NCI-H774 (cell line): ENCODE measurements at places on chromosomes 13 and 19.
A peak's percentile ranks its signal among the peaks of the same experiment; 100 is the strongest.

- peak; percentile 52 for DNase-seq
Observed at GRCh38 chr19:10193790-10194499, 808 bp downstream of the DNMT1 start.

DNA sequence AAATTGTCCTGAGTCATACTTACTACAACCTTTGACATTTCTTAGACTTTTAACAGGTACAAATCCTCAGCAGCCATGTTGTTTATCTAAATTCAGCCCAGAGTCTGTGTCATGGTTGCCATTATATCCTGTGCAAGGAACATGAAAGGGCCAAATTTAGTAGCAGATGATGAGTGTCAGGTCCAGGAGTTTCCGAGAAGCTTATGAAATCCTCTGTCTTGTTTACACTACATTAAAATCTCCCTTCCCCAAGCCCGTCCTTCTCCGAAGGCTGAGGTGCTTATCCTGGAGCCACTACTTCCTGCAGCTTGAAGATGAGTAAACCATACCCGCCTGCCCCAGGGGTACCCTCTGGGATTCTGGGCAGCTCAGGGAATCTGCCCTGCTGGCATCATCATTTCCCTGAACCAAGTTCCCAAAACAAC is 102.6 kb upstream of the SERP2 start:
- DNase-seq: no peak

GRCh38 chr19:53156850-53157249 is 2.0 kb downstream of the ZNF347 start:
- DNase-seq: no peak

GRCh38 chr13:99907038-99907437 is 64.5 kb downstream of the ZIC5 start:
- no peak for DNase-seq

- peak; percentile 23 for DNase-seq
Observed at GRCh38 chr13:61664801-61665705, 249.4 kb upstream of the PCDH20 start.

- no peak for DNase-seq
Observed at GRCh38 chr13:28429685-28430290, 65.1 kb downstream of the FLT1 start.

DNA sequence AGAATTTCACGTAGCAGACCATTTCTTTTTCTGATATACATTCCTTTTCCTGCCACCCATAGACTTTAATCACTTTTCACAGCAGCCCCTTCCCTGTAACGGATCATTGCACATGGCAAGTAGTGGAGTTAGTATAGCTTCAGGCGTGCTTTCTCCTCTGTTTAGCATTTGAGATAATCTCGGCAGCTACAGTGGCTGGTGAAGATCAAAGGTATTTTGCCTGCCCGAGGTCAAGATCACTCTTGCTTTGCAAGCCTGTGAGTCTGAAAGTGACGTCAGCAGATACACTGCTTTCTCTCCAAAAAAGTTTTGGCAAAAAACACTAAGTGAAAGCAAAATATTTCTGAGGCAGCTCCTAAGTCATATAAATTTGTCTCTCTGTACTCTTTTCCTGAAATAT is 260.0 kb downstream of the NDFIP2 start:
- DNase-seq: no peak

- DNase-seq: no peak
Observed at GRCh38 chr19:48735031-48735615, 5.3 kb downstream of the RASIP1 start.

- DNase-seq: no peak
Observed at GRCh38 chr13:27662738-27663470, 41.2 kb downstream of the POLR1D start.

DNA sequence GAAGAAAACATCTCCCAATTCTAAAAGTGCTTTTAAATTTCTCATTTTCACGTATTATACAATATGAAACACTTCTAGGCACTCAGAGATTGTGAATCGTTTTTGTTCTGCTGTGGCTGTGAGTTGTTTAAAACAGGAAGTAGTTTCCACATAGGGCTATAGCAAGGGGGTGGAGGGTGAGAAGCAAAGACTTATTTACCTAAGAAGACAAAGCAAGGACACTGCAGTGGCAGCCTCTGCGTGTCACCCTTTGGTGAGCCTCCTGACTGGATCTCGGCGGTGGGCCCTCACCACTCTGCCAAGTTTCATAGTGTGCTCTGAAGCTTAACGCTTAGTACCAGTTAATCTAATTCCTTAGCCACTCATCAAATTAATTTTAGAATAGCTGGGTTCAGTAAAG is 56.8 kb downstream of the TNFSF13B start:
- DNase-seq: peak; percentile 70

- no peak for DNase-seq
Observed at GRCh38 chr13:28794396-28794795, 25.7 kb upstream of the MTUS2 start.

- no peak for DNase-seq
Observed at GRCh38 chr13:44346534-44346933, 27.1 kb upstream of the SERP2 start.
